ENCODE measurements at places on chromosomes 5 and 9.

GRCh38 chr9:114953959-114954358 is 23.6 kb upstream of the TNFSF8 start:
- DNase-seq: no peak

- no peak for DNase-seq
These were observed 227.3 kb upstream of the DAPK1 start for GRCh38 chr9:87270221-87270847.

- DNase-seq: no peak
These were observed 12.8 kb downstream of the CEP72 start for GRCh38 chr5:624951-625230.

GRCh38 chr9:70362952-70363351 is 51.5 kb downstream of the KLF9 start:
- no peak for DNase-seq

GRCh38 chr5:174172566-174172965 is 127.1 kb downstream of the NSG2 start:
- no peak for DNase-seq

- no peak for DNase-seq
These were observed 143.5 kb downstream of the MLLT3 start for GRCh38 chr9:20478786-20479185.

DNA sequence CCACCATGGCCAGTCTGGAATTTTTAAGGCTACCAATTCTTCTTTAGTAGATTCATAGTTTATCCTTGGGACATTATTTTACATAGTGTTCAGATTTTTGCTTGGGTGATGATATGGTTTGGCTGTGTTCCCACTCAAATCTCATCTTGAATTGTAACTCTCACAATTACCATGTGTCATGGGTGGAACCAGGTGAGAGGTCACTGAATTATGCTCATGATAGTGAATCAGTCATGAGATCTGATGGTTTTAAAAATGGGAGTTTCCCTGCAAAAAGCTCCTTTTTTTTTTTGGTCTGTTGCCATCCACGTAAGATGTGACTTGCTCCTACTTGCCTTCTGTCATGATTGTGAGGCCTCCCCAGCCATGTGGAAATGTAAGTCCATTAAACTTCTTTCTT is 163.9 kb downstream of the GABRG2 start:
- DNase-seq: no peak

DNA sequence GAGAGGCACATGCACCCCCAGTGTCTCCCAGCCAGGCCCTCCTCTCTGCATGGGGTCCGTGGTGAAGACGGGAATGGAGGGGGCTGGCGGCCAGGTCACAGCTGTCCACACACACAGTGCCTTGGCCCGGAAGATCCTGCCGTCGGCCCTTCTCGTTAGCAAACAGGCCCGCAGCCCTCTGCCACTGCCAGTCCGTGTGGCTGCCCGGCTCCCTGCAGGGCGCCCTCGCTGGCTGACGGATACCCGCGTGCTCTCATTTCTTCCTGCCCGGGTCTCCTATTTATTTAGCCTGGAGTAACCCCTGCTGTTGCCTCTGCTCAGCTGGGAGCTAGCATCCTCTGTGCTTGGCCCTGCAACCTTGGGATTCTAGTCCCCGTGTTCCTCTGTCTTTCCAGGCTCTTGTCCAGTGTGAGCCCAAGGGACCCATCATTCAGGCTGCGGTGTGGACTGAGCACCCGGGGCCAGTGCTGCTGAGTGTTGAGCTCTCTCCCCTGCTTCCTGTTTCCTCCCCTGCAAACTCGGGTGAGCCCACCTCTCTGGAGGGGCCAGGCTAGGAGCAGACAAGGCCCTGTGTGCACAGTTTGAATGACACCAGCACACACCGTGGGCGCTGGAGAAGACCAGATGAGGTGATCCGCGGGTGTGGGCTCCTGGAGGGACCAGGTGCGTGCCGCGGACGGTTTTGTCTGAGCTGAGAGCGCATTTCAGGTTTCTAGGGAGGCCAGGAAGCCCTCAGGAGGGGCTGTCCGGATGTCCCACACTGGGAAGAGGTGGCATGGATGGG is 14.6 kb upstream of the RNU6ATAC start:
- DNase-seq: no peak

- no peak for DNase-seq
These were observed 69.8 kb downstream of the MRPL36 start for GRCh38 chr5:1729641-1730486.

- DNase-seq: no peak
These were observed 170.3 kb upstream of the RAD23B start for GRCh38 chr9:107112707-107113243.

DNA sequence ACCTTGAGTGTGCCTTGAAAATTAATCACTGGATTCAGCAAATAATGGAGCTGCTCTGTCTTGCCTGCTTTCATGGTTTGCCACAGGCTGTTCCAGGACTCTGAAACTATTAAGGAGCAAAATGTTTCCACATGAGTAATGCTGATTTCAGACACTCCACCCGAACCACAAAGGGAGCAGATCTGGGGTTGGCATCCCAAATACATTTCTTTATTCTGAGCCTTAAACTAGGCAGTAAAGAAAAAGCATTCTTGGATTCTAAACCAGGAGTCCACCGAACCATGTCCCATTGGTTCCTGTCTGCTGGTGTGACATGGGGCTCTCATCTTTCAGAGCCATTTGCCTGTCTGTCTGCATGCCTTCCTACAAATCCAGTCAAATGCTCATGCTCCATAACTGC is 10.1 kb upstream of the C1QTNF3 start:
- DNase-seq: no peak

DNA sequence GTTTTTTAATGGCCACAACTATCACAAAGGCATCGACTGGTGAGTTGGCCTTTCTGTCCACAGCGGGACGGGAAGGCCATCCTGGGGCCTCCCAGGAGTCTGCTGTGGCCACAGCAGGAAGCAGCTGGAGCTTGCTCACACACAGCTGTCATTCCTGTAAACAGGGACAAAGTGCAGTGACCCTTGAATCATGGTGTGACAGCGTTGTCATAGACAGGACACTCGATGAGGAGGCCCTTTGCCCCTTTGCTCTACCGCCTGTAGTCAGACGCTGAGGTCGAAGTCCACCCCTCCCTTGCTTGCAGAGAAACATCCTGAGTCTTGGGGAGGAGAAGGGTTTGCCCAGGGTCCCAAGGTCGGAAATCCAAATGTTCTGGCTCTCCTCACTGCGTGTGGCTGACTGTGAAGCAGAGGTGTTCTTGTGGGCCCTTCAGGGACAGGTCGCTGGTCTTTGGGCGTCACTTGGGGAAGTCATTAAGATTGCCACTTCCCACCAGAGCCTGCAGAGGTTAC is 35.1 kb downstream of the NDST1 start:
- no peak for DNase-seq

DNA sequence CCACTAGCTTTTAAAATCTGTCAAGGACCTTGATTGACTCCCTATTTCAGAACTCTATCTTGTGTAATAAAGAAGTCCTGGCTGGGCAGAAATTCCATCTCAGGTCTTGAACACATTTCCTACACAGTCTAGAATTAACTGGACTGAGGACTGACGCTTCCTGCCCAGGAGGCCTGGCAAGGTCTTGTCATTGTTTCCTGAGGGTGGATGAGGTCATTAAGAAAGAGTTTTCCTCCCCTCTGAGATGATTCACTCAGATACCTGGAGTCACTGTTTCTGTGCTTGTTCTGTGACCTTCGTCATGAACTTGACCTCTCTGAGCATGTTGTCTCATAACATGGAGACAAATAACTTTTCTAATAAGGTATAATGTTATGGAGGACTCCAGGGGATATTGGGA is 10.0 kb downstream of the MTAP start:
- DNase-seq: no peak

DNA sequence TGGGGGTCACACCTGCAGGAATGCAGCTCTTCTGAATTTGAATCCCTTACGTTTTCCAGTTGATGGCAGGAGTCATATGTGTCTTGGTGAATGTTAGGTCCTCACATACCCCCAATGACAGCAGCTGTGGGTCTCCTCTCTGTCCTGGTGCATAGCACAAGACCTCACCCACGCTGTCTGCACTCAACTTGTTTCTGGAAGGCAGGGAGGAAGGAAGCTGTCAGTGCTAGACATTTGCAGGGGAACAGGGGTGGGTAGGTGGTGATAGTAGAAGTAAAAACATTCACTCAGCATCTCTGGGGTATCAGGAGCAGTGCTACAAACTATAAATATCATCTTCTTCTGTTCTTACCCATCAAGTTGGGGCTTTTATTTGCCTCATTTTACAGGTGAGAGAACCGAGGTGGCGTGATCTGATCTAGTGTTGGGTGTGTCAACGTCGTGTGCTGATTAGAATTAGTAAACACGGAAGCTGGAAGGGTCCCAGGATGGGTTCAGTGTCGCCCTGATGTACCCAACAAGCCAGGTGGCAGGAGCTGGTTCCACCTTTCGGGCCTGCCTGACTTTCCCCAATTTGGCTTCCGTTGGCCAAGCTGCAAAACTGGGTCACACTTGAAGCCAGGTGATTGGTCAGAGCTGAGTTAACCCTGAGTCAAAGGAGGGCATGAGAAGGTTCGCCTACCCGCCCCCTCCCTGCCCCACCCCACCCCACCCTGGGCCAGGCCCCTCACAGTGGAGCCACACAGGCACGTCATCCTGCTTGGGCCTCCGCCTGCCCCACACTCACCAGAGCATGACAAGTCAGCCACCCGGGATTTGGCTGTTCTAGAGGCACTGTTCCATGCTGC is 15.8 kb downstream of the ERGIC1 start:
- no peak for DNase-seq

DNA sequence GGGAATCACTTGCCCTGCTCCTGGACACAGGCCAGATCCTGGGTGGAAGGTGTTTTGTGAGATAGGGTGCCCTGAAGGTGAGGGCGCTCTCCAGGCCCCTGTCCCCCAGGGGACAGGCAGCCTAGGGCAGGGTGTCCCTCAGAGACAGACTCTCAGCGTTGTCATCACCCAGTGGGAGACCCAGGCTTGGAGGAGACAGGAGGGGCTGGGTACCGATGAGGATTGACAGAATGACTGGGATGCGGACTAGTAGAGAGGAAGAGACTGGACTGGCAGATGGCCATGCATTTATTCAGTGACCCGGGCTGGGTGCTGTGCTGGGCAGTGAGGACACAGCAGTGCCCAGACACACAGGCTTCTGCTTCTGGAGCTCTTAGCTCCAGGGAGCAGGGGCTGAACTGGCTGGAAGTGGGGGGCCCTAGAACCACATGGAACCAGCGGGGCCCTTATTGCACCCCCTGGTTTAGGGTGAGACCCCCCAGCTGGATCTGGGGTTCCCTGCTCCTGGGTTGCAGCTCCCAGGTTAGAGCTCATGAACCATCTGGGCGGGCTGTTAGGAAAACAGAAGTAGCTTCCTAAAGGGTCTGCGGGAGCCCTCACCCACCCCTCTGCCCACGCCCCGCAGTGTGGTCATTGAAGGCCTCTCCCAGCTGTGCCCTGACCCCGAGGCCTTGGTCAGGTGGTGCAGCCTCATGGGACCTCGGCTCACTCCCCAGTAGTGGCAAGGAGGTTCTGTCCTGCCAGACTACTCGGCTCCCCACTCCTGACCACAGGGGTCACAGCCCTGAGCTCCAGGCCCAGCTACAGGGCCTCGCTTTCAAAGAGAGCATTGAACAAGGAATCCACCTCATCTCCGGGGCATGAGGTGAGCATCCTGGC is 116.7 kb upstream of the LMX1B start:
- DNase-seq: no peak

- no peak for DNase-seq
These were observed 297.6 kb downstream of the CDH10 start for GRCh38 chr5:24347158-24347557.

GRCh38 chr9:73640971-73641370 is 489.3 kb downstream of the ANXA1 start:
- no peak for DNase-seq

- DNase-seq: no peak
These were observed 82.2 kb downstream of the SLC28A3 start for GRCh38 chr9:84258371-84258770.

GRCh38 chr5:116970318-116970717 is 395.7 kb upstream of the SEMA6A start:
- DNase-seq: no peak

GRCh38 chr9:128625391-128626146 is 31.1 kb downstream of the DYNC2I2 start:
- no peak for DNase-seq

DNA sequence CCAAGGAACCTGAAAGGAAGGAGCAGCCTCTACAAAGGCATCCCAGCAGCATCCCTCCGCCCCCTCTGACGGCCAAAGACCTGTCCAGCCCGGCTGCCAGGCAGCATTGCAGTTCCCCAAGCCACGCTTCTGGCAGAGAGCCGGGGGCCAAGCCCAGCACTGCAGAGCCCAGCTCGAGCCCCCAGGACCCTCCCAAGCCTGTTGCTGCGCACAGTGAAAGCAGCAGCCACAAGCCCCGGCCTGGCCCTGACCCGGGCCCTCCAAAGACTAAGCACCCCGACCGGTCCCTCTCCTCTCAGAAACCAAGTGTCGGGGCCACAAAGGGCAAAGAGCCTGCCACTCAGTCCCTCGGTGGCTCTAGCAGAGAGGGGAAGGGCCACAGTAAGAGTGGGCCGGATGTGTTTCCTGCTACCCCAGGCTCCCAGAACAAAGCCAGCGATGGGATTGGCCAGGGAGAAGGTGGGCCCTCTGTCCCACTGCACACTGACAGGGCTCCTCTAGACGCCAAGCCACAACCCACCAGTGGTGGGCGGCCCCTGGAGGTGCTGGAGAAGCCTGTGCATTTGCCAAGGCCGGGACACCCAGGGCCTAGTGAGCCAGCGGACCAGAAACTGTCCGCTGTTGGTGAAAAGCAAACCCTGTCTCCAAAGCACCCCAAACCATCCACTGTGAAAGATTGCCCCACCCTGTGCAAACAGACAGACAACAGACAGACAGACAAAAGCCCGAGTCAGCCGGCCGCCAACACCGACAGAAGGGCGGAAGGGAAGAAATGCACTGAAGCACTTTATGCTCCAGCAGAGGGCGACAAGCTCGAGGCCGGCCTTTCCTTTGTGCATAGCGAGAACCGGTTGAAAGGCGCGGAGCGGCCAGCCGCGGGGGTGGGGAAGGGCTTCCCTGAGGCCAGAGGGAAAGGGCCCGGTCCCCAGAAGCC is 30.8 kb downstream of the CD180 start:
- peak; percentile 78 for DNase-seq

GRCh38 chr5:147216552-147217154 is 18.2 kb upstream of the STK32A start:
- DNase-seq: peak; percentile 2

DNA sequence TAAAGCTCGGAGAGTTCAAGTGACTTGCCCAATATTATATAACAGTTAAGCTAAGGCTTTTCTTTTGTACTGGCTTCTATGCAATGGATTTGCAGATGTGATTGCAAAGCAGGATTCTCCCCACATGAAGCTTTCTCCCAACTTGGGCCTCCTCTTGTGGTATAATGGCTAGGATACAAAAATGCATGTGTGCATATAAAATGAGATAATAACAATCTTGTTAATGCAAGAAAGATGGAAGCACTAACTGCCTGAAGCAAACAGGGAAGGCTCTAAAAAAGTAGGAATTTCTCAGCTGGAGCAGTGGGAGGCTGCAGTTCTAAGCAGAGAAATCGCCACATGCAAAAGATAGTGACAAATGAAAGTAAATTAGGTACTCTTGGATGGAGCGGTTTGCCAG is 444.2 kb upstream of the RIOK2 start:
- no peak for DNase-seq

- DNase-seq: no peak
These were observed 45.9 kb downstream of the AMBP start for GRCh38 chr9:114031948-114032840.

- no peak for DNase-seq
These were observed 1026.9 kb downstream of the MAT2B start for GRCh38 chr5:164532235-164532900.

All from T-cell (primary cell).